ENCODE measurements at places on chromosomes 2 and 18.

DNA sequence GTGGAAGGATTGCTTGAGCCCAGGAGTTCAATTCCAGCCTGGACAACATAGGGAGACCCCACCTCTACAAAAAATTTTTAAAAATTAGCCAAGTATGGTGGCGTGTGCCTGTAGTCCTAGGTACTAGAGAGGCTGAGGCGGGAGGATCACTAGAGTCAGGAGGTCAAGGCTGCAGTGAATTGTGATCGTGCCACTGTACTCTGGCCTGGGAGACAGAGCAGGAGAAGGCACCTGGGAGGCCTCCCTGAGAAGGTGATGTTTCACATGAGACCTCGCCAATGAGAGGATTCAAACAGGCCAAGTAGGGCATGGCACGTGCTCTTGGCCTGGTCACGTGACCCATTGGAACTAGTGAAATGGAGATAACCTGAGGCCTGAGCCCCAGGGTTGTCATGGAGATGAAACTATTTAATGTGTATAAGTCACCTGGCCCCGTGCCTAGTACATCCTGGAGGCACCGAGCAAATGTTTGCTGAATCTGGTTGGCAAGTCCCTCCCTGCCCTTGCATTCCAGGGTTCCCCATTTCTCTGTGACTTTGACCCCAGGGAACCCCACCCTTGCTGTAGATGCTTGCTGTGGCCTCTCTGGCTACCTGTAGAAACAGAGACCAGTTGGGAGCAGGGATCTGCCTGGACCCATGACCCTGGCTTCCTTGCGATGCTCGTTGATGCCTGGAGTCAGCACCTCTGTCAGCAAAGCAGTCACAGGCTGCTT lies 26.1 kb upstream of the ROCK2 start:
- no peaks in the 10 kb centered on the region for H3K4me1 ChIP-seq
- DNase-seq = peak; percentile 66
- no peaks in the 10 kb centered on the region for H3K36me3 ChIP-seq

DNA sequence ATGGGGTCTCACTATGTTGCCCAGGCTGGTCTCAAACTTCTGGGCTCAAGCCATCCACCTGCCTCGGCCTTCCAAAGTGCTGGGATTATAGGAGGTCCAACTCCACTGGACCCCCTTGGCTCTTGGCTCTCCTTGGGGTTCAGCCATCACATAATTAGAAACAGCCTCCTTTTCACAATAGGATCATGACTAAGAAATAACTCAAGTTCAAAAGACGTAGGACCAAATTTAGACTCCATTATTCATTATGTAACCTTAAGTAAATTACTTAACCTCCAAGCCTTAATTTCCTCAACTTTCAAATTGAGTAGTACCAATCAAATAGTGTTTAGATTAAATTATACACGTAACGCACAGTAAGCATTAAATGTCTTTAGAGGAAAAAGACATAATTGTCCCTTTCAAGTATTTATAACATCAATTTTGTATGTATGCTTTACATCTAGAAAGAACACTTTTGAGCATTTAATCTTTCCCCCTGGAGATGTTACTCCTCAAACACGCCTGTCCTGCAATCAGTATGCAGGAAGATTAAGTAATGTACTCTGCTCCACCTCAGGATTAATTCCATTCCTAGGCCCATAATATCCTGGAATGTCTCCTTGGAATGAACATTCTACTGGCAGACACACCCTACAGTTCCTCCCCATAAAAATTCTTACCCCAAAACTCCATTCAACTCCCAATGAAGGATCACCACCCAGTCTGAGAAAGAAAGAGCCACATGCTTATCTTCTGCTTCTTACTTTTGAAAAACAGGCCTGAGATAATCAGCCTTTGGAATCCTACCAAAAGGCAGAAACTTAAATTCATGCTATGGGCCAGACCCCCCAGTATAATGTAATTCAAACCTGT lies 49.1 kb downstream of the COBLL1 start:
- H3K4me3 ChIP-seq = no peak overlapping the region
- DNase-seq = no peak
- H3K27ac ChIP-seq = no peak overlapping the region
- no peaks in the 10 kb centered on the region for H3K27me3 ChIP-seq
- H3K36me3 ChIP-seq = no peaks in the 10 kb centered on the region

GRCh38 chr18:6994056-6994770 lies 123.4 kb downstream of the LAMA1 start:
- H3K36me3 ChIP-seq = no peaks in the 10 kb centered on the region
- no peaks in the 10 kb centered on the region for H3K27me3 ChIP-seq
- H3K4me3 ChIP-seq = no peak overlapping the region
- no peaks in the 10 kb centered on the region for H3K4me1 ChIP-seq
- no peak for DNase-seq

- no peak overlapping the region for H3K27ac ChIP-seq
- DNase-seq = no peak
- no peaks in the 10 kb centered on the region for H3K36me3 ChIP-seq
- H3K4me1 ChIP-seq = peaks cover 7% of the 10 kb centered on the region
- H3K4me3 ChIP-seq = no peak overlapping the region
These were observed 27.5 kb downstream of the TMEM178A start for GRCh38 chr2:39693245-39693644.

DNA sequence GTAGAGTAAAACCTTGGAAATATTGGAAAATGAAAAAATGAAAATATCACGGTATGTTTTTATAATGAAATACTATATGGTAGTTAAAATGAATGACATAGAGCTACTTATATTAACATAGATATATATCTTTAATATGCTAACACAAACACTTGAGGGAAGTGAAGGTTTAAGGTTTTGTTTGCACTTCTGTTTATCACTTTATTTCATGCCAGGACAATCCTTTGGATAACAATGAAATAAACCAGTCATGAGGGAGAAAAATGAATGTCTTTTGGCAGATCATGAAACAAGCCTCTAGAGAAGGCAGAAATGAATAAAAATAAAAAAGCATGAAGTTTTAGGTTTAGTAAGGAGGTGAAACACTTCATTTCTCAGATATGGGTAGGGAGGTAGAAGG lies 89.9 kb downstream of the BAZ2B start:
- H3K36me3 ChIP-seq = no peaks in the 10 kb centered on the region
- H3K4me1 ChIP-seq = peaks cover 5% of the 10 kb centered on the region

GRCh38 chr2:45112750-45113149 lies 103.5 kb upstream of the SIX2 start:
- H3K27ac ChIP-seq = no peak overlapping the region
- DNase-seq = no peak
- H3K4me3 ChIP-seq = no peak overlapping the region
- H3K27me3 ChIP-seq = no peaks in the 10 kb centered on the region
- H3K36me3 ChIP-seq = no peaks in the 10 kb centered on the region

- H3K4me3 ChIP-seq = no peak overlapping the region
- H3K4me1 ChIP-seq = no peaks in the 10 kb centered on the region
- no peak overlapping the region for H3K27ac ChIP-seq
These were observed 4.9 kb upstream of the SLC14A1 start for GRCh38 chr18:45719106-45719505.

- DNase-seq = no peak
- H3K27me3 ChIP-seq = no peaks in the 10 kb centered on the region
- H3K4me1 ChIP-seq = no peaks in the 10 kb centered on the region
- no peak overlapping the region for H3K4me3 ChIP-seq
- H3K36me3 ChIP-seq = no peaks in the 10 kb centered on the region
These were observed 192.8 kb upstream of the PID1 start for GRCh38 chr2:229463841-229464346.

- no peak overlapping the region for H3K4me3 ChIP-seq
- no peaks in the 10 kb centered on the region for H3K4me1 ChIP-seq
- H3K27me3 ChIP-seq = no peaks in the 10 kb centered on the region
- DNase-seq = no peak
These were observed 163.4 kb downstream of the LDLRAD4 start for GRCh38 chr18:13381944-13382365.

DNA sequence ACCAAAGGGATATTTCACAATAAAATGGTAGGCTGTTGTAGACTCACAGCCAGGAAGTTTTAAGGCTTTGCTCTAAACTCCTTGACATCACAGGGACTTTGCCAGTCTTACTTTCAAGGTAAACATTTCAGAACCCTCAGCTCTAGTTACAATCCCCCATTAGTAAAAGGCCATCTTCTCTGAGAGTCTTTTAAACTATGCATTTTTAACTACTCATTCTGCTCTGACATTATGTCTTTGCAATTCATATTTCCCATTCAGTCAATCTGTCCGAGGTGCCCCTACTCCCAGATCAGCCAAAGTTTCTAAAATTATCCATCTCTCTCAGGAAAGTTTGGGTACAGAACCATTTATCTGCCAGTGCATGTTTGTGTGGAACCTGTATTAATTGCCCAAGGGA lies 1094.1 kb downstream of the TDRD15 start:
- H3K27me3 ChIP-seq = no peaks in the 10 kb centered on the region
- no peak for DNase-seq
- H3K27ac ChIP-seq = no peak overlapping the region
- no peaks in the 10 kb centered on the region for H3K4me1 ChIP-seq
- H3K4me3 ChIP-seq = no peak overlapping the region
- no peaks in the 10 kb centered on the region for H3K36me3 ChIP-seq

DNA sequence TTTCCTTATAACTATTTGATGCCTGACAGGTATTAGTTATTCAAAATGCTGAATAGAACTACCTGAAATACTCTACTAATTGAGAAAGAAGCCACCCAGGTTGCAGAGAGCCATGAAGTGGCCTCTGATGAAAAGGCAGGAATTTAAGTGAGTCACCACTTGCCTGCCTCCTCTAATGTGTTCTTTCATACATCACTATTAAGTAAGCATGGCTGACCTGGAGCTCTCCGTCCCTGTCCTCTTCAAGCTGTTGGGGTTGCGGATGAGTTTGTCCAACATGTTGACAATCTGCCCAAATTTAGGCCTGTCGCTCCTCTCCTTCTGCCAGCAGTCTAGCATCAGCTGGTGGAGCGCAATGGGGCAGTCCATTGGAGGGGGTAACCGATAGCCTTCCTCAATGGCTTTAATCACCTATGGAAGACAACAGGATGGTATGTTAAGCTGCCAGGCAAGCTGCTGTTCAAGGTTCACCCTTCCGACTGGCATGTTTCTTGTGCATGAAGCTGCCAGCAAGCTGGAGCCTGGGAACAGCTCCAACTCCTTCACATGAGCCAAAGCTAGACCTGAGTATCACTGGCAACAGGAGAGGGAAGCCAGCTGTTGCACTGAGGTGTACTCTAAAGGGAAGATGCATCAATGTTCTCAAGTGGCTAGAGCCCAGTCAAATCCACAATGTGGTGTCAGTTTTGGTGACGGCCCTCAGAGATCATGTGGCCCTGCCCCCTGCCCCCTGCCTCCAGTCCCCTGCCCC lies 142.2 kb downstream of the EPHA4 start:
- peak; percentile 34 for DNase-seq
- no peak overlapping the region for H3K27ac ChIP-seq
- no peak overlapping the region for H3K4me3 ChIP-seq
- H3K27me3 ChIP-seq = no peaks in the 10 kb centered on the region
- H3K36me3 ChIP-seq = no peaks in the 10 kb centered on the region
- H3K4me1 ChIP-seq = no peaks in the 10 kb centered on the region
